ENCODE measurements at places on chromosomes 16 and 17. TPM values are rescaled to one million over a fixed set of nuclear protein-coding genes. Genes with fewer than 3 reads are reported as not detected.

- no peak overlapping the region for H3K27ac ChIP-seq
- DNase-seq, result no peak
- H3K4me3 ChIP-seq, result no peak overlapping the region
- H3K27me3 ChIP-seq, result peaks cover 2% of the 10 kb centered on the region
Measured at GRCh38 chr16:57007050-57007449, 17.7 kb downstream of the NLRC5 start.

GRCh38 chr17:77322514-77323412 is 182.0 kb downstream of the SEC14L1 start:
- no peak overlapping the region for H3K4me3 ChIP-seq
- no peaks in the 10 kb centered on the region for H3K27me3 ChIP-seq
- peaks cover 2% of the 10 kb centered on the region for H3K4me1 ChIP-seq
- H3K27ac ChIP-seq, result no peak overlapping the region

- no peak overlapping the region for H3K4me3 ChIP-seq
- no peak for DNase-seq
- no peak overlapping the region for H3K27ac ChIP-seq
Measured at GRCh38 chr17:15289285-15290183, 24.4 kb upstream of the PMP22 start.

GRCh38 chr16:79519448-79519847 is 81.1 kb downstream of the MAF start:
- H3K36me3 ChIP-seq, result no peaks in the 10 kb centered on the region
- no peak for DNase-seq
- H3K4me3 ChIP-seq, result no peak overlapping the region
- H3K4me1 ChIP-seq, result no peaks in the 10 kb centered on the region
- no peak overlapping the region for H3K27ac ChIP-seq

DNA sequence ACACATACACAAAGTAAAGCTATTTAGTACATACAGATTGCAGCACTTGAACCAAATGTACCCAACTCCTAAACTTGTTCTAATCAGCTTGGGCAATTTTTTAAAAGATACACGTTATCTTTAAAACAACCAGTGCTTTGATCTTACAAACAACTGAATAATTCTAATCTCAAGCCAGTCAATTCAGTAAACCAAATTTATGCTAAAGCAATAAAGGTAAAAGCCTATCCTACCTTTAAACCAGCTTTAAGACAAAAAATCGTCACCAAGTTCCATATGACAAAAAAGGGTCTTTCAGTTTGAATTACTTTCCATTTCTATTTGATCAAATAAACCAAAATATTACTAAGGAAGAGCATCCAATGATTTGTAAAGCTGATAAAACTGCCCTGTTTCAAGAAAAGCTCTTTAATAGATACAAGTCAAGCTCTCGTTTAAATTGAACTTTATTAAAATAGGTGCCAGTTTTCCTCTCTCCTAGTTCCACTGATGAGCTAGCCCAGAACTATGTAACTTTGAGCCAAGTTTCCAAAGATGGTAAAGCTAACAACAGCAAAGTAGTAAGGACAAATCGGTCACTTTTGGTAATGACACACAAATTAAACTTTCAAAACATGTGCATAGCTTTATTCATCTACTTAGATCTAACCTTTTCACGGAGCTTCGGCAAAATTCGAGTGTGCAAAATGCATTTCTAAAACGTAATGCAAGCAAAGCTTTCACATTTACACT is 10.2 kb downstream of the CRYBA1 start:
- DNase-seq, result no peak
- no peaks in the 10 kb centered on the region for H3K27me3 ChIP-seq
- no peak overlapping the region for H3K27ac ChIP-seq
- 0 out of 2 replicates have a peak, but pooled peaks cover 2% of the 10 kb centered on the region for H3K4me1 ChIP-seq

DNA sequence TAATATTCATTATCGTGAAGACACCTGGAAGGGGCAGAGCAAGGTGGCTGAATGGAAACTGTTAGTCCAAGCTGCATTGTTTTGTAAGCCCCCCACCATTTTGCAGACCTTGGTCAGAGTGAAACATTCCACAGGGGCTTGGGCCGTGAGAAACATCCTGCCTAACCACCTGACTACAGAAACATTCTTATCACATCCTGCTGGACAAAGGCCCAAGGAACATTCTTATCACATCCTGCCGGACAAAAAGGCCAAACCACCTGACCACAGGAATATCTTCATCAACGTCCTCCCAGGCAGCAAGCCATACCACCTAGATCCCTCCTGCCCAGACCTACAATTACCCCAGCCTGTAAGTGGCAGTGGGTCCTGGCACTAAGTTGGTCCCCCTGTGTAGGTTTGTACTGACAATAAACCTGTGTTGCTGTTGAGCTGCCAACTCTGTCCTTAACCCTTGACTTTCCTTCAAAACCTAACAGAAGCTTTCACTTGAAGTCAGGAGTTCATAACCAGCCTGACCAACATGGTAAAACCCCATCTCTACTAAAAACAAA is 19.6 kb downstream of the ATF7IP2 start:
- no peaks in the 10 kb centered on the region for H3K4me1 ChIP-seq
- no peak for DNase-seq
- no peak overlapping the region for H3K27ac ChIP-seq
- H3K4me3 ChIP-seq, result no peak overlapping the region
- H3K36me3 ChIP-seq, result peaks cover 76% of the 10 kb centered on the region

GRCh38 chr16:75248142-75248535 is 3.3 kb downstream of the BCAR1 start:
- no peak overlapping the region for H3K4me3 ChIP-seq
- peaks cover 5% of the 10 kb centered on the region for H3K36me3 ChIP-seq
- no peak for DNase-seq

DNA sequence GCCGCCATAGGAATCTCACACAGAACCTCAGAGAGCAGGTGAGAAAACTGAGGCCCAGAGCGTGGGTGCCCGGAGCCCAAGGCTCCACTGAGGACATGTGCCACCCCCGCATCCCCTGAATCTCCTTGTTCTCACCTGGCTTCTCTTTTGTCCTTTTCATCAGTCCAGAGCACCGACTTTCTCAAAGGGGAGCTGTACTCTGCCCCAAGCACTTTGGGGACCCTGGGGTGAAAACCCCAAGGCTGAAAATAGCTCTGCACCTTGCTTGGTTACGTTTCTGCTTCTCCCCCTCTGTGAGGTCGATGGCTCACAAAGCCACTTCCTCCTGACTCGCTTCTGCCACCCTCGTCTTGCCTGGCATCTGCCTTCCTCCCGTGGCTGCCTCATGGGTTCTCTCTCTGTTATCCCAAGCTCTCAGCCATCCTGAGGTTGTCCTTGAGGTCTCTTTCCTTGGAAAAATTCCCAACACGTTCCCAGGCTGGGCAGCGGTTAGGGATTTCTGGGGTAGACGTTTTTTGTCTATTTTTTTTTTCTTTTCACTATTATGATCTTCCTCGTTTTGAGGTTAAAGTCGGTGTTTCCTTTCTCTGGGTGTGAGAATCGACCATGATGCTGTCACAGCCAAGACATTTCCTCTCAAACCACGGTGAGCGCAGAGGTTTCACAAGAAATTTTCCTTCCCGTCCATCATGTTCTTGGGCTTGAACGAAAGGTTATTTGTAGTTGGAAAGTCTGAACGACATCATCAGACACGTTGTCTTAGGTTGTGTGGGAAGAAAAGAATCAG is 37.2 kb downstream of the IRF8 start:
- no peak overlapping the region for H3K27ac ChIP-seq
- H3K4me1 ChIP-seq, result no peaks in the 10 kb centered on the region
- DNase-seq, result no peak

DNA sequence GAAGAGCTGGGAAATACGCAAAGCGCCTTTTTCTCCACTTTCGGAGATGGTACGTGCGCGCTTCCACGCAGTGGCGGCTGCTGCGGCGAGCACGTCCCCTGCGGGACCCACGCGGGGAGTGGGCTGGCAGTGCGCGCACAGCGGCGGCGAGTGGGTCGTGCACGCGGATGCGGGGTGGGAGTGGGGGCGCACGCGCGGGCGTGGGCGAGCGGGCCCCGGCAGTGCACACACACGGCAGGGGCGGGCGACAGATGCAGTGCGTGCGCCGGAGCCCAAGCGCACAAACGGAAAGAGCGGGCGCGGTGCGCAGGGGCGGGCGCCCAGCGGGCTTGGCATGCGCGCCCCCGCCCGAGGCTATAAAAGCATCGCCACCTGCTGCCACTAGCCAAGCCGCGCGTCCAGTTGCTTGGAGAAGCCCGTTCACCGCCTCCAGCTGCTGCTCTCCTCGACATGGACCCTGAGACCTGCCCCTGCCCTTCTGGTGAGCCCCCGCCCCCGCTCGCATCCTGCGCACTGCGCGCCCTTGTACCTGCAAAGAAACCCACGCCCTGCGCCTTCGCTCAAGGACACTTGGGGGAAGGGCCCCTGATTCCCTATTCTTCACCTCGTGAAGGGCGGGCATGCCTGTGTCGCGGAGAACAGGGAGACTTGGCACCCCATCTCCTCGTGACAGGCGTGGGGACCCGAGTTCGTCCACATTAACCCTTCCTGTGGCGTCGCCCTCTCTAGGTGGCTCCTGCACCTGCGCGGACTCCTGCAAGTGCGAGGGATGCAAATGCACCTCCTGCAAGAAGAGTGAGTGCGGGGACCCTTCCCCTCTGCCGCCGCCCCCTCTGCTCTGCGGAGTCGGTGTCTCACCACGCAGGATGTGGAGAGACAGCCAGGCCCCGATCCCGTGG is at the start of gene MT3:
Gene MT3 (plus strand): TSS at position 388 of the 899 bp plus-strand sequence. CDS start 63 bp downstream, at position 451.
- H3K36me3 ChIP-seq, result no peaks in the 10 kb centered on the region
- DNase-seq, result peak; percentile 74

- H3K4me3 ChIP-seq, result no peak overlapping the region
- no peak for DNase-seq
- no peaks in the 10 kb centered on the region for H3K27me3 ChIP-seq
Measured at GRCh38 chr17:71325117-71325516, 795.7 kb upstream of the SOX9 start.

- no peaks in the 10 kb centered on the region for H3K27me3 ChIP-seq
- no peak overlapping the region for H3K4me3 ChIP-seq
- H3K4me1 ChIP-seq, result peaks cover 8% of the 10 kb centered on the region
- H3K36me3 ChIP-seq, result no peaks in the 10 kb centered on the region
- DNase-seq, result no peak
- H3K27ac ChIP-seq, result no peak overlapping the region
Measured at GRCh38 chr16:67404740-67405226, 11.5 kb upstream of the TPPP3 start.

DNA sequence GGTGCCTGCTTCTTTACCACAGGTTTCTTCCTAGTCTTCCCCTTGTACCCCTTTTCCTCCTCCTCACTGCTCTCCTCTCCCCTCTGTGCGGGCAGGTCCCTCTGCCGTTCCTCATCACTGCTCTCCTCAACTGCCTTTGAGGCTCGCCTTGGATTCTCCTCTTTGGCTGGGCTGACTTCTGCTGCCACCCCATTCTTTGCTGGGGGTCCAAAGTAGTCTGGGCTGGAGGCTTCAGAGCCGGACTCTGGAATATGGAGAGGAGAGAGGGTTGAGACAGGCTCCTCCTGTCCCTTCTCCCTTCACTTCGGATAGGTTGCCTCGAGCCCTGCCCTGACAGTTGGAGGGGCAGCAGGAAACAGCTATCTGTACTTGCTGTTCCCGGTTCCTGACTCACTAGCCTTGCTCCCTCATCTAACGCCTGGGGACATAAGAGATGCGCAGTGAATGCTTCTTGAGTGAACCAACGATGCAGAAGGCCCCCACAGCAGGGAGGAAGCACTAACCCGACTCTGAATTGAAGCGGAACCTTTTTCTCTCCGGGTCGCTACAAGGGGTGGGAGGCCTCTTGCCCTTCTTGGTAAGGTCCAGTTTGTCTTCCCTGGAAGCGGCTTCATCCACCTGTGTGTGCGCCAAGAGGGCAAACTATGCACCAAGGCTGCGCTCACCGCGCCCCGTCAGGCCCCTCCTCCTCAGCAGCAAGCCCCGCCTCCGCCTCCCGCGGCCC is 655 bp downstream of the HIRIP3 start:
- no peak overlapping the region for H3K27ac ChIP-seq
- H3K4me3 ChIP-seq, result peak overlapping the region; percentile 98
- peaks cover 59% of the 10 kb centered on the region for H3K36me3 ChIP-seq
- no peaks in the 10 kb centered on the region for H3K4me1 ChIP-seq
- no peak for DNase-seq
- H3K27me3 ChIP-seq, result no peaks in the 10 kb centered on the region

- H3K36me3 ChIP-seq, result no peaks in the 10 kb centered on the region
- no peak overlapping the region for H3K27ac ChIP-seq
- peak; percentile 24 for DNase-seq
- H3K4me3 ChIP-seq, result no peak overlapping the region
- H3K4me1 ChIP-seq, result no peaks in the 10 kb centered on the region
- H3K27me3 ChIP-seq, result no peaks in the 10 kb centered on the region
Measured at GRCh38 chr17:8726941-8727555, 17.6 kb downstream of the CCDC42 start.

DNA sequence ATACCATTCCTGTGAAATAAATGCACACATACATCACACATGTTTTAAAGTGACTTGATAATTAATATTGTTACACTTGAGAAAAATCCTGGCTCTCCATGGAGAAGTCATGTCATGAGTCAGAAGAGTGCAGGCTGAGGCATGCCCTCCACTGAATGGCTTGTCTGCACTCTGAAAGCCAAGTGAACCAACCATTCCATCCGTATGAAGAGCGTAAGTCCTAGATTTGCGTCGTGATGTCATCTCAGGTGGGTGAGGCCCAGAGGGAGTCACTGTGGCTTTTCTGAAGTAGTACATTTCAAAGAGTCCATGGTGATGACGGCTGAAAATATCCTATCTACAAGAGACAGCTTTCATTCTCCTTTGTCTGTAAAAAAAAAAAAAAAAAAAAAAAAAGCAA is 83.5 kb upstream of the IRX5 start:
- H3K36me3 ChIP-seq, result peaks cover 26% of the 10 kb centered on the region
- no peak for DNase-seq
- no peaks in the 10 kb centered on the region for H3K4me1 ChIP-seq
- no peaks in the 10 kb centered on the region for H3K27me3 ChIP-seq
- H3K27ac ChIP-seq, result no peak overlapping the region

GRCh38 chr16:6888531-6888930 is 444.1 kb upstream of the RBFOX1 start:
- no peaks in the 10 kb centered on the region for H3K27me3 ChIP-seq
- H3K27ac ChIP-seq, result no peak overlapping the region
- DNase-seq, result no peak
- no peak overlapping the region for H3K4me3 ChIP-seq
- no peaks in the 10 kb centered on the region for H3K4me1 ChIP-seq
- H3K36me3 ChIP-seq, result no peaks in the 10 kb centered on the region

GRCh38 chr17:77881545-77881944 is 77.0 kb upstream of the TNRC6C start:
- no peak overlapping the region for H3K27ac ChIP-seq
- no peaks in the 10 kb centered on the region for H3K4me1 ChIP-seq

- no peaks in the 10 kb centered on the region for H3K4me1 ChIP-seq
- no peak for DNase-seq
- H3K27me3 ChIP-seq, result no peaks in the 10 kb centered on the region
- H3K27ac ChIP-seq, result no peak overlapping the region
Measured at GRCh38 chr17:35541434-35541833, 4.0 kb upstream of the SLFN12L start.

KRTAP4-1 gene
- total RNA-seq, result not detected

KPNB1 gene
- 742 TPM for total RNA-seq

C16orf86 gene
- 1.5 TPM for total RNA-seq

PRR29 gene
- total RNA-seq, result 1.5 TPM

STAC2 gene
- total RNA-seq, result 2.5 TPM

KRTAP1-1 gene
- not detected for total RNA-seq

CACNG3 gene
- not detected for total RNA-seq

CD300H gene
- total RNA-seq, result not detected

KRT14 gene
- not detected for total RNA-seq

STH gene
- total RNA-seq, result not detected

CDRT15L2 gene
- not detected for total RNA-seq
